NCI-H774 (cell line): ENCODE measurements at places on chromosomes 3 and 15.

DNA sequence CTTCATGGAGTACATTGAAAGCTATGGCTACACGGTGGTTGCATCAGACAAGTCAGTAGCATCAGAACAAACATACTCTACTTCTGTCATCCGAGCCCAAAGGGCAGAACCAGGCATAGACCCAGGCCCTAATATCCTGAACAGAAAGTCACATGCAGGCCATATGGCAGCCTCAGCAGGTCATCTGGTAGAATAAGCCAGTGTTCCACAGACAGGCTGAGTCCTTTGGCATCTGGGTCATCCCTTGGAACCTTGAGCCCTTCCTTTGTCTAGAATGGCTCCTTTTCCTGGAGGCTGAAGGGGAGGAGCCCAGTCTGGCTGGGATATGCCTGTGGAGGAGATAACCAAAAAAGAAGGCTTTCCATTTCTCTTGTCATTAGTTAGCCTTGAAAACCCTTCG, 29.2 kb downstream of the SEMA6D start:
- DNase-seq: no peak

DNA sequence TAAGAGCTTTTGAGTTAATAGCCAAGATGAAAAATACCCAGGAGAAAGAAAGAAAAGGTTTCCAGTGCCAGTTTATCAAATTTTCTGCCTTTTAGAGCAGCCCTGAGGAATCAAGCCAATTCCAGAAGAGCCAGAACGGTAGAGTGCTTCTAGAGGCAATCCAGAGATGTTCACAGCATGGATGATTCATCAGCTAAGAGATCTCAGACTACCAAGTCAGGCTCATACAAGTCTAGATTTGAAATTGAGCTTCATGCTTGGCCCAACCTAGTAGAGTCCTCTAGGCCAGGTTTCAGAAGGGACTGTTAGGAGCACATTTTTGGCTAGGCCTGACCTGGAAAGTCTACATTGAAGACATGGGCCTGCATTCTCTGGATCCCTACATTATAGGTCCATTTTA, 15.5 kb downstream of the WDR48 start:
- no peak for DNase-seq

GRCh38 chr3:115098354-115099073, 48.6 kb downstream of the ZBTB20 start:
- DNase-seq: no peak

DNA sequence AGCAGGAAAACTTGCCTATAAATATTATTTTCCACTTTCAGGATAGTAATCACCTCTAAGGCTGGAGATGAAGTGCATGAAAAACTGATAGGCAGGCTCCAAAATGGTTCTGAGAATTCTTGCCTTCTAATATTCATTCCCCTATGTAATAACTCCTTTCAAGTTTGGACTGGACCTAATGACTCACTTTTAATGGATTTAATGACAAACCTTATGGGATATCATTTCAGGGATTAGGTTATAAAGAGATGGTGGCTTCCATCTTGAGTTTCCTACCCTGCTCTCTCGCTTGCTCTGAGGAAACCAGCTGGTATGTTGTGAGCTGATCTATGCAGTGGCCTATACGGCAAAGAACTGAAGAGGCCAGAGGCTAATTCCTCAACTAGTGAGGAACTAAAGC, 192.0 kb downstream of the BCHE start:
- no peak for DNase-seq

DNA sequence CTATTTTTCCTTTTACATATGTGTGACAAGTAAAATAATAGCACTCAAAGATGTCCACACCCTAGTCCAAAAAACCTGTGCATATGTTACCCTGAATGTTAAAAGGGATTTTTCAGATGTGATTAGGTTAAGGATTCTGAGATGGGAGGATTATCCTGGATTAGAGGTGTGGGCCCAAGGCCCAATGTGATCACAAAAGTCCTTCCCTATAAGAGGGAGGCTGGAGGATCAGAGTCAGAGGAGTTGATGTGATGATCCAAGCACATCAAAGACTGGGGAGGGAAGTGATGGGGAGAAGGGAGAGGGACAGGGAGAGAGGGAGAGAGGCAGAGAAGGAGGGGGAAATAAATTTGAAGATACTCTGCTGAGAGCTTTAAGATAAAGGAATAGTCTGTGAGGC, 512.6 kb downstream of the PLOD2 start:
- DNase-seq: no peak

GRCh38 chr3:4587061-4587837, 94.1 kb downstream of the ITPR1 start:
- no peak for DNase-seq

DNA sequence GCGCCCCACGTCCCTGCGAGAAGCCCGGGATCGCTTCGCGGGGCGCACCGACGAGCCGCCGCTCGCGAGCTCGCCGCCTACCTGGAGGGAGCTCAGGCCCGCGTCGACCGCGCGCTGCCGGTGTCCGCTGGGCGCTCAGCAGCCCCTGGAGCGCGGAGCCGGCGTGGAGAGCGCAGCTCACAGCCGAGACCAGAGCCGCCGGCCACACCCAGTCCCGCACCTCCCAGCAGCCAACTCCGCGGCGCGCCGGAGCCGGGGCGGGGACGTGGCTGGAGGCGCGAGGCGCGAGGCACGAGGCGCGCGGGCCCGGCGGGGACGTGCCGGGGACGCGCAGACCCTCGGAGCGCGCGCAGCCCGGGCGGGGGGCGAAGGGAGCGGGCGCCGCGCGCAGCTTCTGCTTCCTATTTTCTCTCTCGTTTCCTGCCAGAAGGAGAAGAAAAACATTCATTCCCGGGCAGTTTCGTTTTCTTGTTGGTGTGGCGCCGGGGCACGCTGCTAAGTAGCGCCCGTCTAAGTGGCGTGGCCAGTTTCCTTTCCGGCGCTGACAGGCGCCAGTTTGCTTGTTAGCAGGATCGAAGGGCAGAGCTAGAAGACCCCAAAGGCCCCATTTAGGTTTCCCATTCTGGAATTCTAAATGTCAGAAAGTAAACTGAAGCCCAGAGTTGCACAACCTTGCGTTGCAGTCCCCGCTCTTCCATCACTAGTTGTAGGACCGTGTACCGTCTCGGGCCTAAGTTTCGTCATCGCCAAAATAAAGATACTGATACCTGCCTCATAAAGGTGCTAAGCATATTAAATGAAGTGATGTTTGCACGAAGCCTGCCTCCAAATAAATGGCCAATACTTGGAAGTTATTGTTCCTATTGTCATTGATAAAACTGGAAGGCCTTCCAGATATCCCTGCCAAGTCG, at the start of gene GNB4:
TSS of gene GNB4 (minus strand) at position 206 of the 911 bp plus-strand sequence. CDS start 25,270 bp downstream, outside the sequence.
- peak; percentile 86 for DNase-seq

GRCh38 chr15:86556396-86557017, 476.8 kb downstream of the AGBL1 start:
- DNase-seq: no peak

DNA sequence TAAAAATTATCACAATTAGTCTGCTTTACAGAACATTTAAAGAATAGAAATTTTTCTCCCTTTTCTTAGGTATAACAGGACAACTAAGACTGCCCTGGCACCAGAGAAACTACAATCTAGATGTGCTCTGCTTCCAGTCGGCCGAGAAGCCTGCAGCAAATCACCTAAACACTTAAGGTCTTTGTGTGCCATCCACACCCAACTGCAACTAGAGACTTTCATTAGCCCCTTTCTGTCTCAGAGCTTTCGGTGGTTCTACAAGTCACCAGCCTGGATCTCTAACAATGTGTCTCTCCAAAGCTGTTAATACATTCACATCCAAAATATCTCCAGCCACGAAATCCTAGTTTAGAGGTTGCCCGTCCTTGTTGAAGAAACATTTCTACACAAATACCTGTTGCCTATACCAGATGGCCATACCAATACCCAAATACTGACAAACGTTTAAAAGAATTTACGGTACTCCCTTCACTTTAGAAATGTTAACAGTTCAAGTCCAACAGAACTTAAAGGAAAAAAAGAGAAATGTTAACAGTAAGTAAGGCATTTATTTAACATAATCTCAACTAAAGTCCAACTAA, 6.7 kb downstream of the PRC1 start:
- no peak for DNase-seq

- DNase-seq: no peak
Observed at GRCh38 chr3:125318167-125318865, 56.8 kb downstream of the ZNF148 start.

DNA sequence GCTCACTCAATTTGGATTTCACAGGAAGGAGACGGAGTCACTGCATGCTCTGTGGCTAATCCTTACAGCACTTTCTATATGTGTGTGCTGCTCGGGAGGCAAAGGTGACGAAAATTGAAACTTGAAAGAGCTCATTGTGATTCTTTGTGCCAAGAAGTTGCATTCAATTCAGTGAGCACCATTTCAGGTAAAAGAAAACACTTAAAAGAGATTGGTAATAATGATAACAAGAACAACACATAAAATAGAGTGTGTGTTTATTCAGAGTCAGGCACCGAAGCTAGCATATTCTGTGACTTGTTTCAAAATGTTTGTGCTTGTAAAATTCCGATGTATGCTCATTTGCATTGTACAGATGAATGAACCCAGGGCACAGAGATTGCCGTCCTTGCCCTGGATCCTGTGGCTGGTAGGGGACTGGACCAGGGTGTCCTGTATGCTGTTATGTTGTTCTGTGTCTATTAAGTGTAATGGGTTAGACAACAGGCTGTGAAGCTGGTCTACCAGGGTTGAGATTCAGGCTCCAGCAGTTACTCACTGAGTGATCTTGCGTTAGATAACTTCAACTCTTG, 193.3 kb upstream of the PROK2 start:
- DNase-seq: no peak

- DNase-seq: no peak
Observed at GRCh38 chr3:108159865-108160264, 62.4 kb downstream of the IFT57 start.

DNA sequence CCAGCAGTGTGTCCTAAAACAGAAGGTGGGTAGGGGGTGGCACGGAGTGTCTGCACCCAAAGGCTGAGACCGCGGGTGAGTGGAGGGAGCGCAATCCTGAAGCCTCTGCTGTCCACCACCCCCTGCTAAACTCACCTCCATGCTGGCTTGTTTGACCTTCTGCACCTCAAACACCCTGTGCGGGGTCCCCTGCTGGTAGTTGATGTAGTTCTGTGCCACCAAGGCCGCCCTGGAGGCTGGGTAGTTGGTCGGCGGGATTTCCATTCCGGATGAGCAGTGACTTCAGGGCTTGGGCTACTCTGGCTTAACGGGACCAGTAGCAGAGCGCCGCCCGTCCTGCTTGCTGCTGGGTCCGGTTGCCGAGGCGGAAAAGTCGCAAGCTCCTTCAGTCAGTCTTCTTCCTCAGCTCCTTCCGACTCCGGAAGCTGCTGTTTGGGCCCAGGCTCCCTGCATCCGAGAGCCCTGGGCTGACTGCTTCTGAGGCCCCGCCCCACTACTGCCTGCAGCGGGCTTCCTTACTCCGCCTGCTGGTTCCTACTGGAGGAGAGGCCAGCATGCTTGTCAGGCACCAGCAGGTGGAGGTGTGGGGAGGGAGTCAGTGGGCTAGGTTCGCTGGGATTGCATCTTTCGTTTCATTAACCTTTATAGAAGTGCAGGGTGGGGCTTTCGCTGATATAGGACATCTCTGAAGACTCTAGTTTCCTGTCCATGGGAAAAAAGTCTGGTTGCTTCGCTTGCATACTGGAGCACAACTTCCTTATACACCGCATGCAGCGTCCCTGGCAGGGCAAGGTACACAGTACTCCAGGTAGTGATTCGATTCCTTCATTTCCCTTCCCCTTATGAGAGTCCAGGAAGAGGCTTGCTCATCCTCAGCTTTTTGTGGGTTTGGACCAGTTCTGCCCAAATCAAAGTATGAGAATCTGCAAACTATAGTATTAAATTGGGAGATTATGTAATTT, at the start of gene LXN:
TSS of gene LXN (minus strand) at position 434 of the 962 bp plus-strand sequence. CDS start at position 264, 170 bp downstream.
- no peak for DNase-seq

- no peak for DNase-seq
Observed at GRCh38 chr3:83928391-83928790, 1030.4 kb upstream of the CADM2 start.

DNA sequence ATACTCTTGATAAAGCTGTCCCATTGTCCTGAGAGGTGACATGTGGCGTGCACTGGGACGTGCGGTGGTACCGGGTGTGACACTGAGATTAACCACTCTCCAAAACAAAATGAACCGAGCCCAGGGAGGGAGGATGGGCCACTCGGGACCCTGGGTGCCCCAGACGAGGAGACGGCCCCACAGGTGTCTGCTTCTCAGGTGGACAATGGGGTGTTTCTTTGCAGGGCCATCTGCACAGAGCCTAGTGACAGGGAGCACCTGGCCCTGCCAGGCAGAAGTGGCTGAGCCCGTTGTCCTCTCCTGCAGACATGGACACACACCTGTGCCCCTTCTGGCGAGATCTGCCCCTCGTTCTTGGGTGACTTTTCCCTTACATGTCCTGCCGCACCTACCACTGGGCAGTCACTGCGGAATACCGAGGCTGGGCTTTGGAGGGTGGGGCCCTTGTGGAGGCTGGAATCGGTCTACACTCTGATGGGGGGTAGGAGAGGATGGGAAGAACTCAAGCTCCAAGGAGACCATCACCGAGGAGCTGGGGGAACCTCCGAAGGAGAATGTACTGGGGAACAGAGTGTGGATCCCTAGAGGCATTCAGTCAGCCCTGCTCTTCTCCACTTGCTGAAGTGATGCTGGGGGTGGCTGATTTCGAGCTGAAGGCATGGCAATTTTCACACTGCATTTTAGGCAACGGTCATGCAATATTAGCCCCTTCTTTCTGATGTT, 153.5 kb downstream of the ATP10A start:
- no peak for DNase-seq

GRCh38 chr3:136106101-136106500, 90.0 kb downstream of the MSL2 start:
- no peak for DNase-seq

DNA sequence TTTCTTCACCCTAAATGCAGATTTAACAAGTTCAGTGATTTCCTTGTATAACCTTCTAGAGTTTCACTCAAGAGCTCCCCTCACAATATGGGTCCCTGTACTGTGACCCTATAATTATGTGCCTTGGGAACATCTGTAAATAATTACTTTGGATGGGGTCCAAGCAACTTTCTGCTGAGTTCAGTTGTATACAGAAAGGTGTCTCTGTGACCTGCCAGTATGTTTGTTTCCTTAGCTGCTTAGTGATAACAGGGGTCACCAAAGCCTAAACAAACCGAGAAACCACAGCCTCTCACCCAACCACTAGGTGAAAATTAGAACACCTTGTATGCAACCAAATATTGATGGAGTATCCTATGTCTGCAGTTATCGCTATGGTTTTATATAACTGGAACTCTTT, 29.8 kb upstream of the SLC25A36 start:
- DNase-seq: peak; percentile 37

- DNase-seq: no peak
Observed at GRCh38 chr15:95439922-95440376, 890.6 kb upstream of the NR2F2 start.

DNA sequence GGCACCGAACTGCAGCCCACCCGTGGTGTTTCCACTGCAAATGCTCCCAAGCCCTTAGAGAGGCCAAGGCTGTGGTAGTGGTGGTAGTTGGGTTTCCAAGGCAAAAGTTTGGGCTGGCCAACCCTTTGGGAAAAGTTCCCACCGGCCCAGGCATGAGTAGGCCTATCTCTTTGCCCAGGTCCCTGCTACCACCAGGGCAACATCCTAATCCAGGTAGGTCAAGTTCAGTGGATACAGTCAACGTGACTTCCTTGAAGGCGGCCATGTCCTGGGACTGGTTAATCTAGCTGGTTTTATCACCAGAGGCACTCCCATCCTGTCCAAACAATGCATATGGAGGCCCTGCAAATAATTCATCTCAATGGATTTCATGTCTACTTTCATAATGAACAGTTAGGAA, 1.6 kb upstream of the ONECUT1 start:
- DNase-seq: no peak

GRCh38 chr3:170718848-170719247, 133.0 kb upstream of the SLC7A14 start:
- no peak for DNase-seq
